ENCODE measurements at places on chromosomes 13 and 19. TPM values are rescaled to one million over a fixed set of nuclear protein-coding genes. Genes with fewer than 3 reads are reported as not detected.

DNA sequence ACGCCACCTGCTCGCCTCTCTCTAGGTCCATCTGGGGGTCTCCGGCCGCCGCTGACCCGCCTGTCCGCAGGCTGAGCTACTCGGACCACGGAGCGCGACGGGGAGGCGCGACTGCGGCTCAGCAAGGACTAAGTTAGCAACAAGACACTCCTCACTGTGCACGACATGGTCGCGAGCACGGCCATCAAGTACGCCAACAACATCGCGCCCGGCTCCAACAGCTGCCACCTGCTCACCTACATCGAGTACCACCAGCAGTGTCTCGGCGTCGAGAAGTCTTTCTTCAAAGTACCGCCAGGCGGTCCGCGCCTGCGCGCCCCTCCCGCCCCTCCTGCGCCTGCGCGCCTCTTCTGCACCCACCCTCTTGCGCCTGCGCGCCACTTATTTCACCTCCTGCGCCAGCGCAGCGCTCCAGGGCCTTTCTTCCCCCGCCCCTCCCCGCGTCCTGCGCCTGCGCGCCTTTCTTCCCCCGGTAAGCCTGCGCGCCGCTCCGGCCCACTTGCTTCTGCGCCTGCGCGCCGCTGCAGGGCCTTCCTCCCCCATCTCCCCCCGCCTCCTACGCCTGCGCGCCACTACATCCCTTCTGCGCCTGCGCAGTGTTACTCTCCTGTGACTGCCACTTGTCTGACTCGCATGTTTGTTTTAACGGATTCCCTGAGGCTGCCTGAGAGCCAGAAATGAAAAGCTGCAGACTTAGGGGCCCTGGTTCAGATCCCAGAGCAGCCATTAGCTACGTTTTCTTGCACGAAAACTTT lies 64.0 kb downstream of the ACSBG2 start:
- peak; percentile 100 for DNase-seq

- DNase-seq, result no peak
Measured at GRCh38 chr13:38941353-38941945, 49.2 kb downstream of the STOML3 start.

GRCh38 chr13:113546571-113547237 lies 37.8 kb upstream of the TFDP1 start:
- DNase-seq, result peak; percentile 43

- no peak for DNase-seq
Measured at GRCh38 chr19:50490411-50490811, 13.8 kb upstream of the GARIN5A start.

- no peak for DNase-seq
Measured at GRCh38 chr13:92164822-92165221, 766.4 kb downstream of the GPC5 start.

GRCh38 chr13:74891610-74892009 lies 590.4 kb downstream of the TBC1D4 start:
- no peak for DNase-seq

- DNase-seq, result no peak
Measured at GRCh38 chr13:112815871-112816270, 126.0 kb downstream of the ATP11A start.

- DNase-seq, result no peak
Measured at GRCh38 chr13:99421271-99421670, 80.0 kb upstream of the TM9SF2 start.

- no peak for DNase-seq
Measured at GRCh38 chr19:43910884-43911283, 24.2 kb downstream of the ZNF45 start.

- no peak for DNase-seq
Measured at GRCh38 chr19:12478234-12478941, 6.2 kb downstream of the ZNF709 start.

DNA sequence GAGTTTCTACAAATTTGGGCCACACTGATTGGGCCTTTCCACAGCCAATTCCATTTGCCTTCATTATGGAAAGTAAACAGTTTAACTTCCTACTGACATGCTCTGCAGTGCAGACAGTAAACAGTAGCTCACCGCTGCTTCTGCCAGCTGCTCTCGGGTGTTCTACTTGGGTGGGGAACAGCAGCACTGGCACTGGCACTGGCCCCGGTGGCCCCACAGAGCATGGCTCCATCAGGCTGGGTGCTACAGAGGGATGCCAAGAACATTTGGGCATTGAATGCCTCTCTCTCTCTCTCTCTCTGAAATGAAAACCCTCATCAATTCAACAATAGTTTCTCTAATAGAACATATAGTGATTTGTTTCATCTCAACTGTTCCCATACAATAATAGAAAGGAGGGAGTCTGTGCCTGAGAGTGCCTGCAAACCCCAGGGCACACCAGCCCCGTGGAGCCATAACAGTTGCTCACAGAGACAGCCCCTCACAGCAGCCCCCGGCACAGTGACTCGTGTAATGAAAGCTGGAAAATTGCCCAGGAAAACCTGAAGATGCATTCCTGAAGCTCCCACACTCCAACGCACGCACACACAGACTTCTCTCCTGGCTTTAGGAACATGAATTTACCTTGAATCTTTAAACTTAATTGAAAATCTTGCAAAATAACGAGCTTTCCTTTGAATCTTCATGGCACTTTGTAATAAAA lies 38.2 kb upstream of the GJB6 start:
- no peak for DNase-seq

DNA sequence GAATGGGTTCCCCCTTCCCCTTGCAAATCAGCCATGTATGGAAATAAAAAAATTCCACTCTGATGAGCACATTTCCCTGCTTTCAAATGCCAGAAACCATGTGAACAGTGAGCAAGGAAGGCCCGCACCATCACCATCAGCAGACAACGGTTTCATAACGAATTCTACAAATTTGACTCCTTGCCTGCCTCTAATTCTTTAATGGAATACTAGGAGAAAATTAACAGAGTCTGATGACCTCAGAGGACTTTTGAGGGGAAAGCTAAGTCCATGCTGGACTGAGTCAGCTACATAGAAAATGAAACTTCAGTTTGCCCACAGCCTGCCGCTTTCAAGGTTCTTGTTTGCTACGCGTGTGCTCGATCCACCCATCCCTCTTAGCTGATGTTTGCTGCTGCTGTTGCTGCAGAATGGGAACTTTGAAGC lies 46.7 kb upstream of the KL start:
- peak; percentile 55 for DNase-seq

The CDX2 gene
- not detected for polyA plus RNA-seq

The FBXO17 gene
- polyA plus RNA-seq, result 32.3 TPM

The CGB2 gene
- not detected for polyA plus RNA-seq

The SYNE4 gene
- 0.27 TPM for polyA plus RNA-seq

The EBPL gene
- 23.2 TPM for polyA plus RNA-seq

The ANKRD24 gene
- 1.6 TPM for polyA plus RNA-seq

The TOMM40 gene
- 31.1 TPM for polyA plus RNA-seq

The MIR17HG gene
- 2.7 TPM for polyA plus RNA-seq

The KEAP1 gene
- polyA plus RNA-seq, result 65.6 TPM

Data from hindlimb muscle (tissue), 1 donor.